CD4-positive, alpha-beta T cell (primary cell): ENCODE measurements at places on chromosomes 13 and 19. TPM values are rescaled to one million over a fixed set of nuclear protein-coding genes. Genes with fewer than 3 reads are reported as not detected.

ZNF729 gene
- total RNA-seq, result not detected

GRCh38 chr13:102993348-102993747, 72.9 kb downstream of the SLC10A2 start:
- DNase-seq, result no peak

DNA sequence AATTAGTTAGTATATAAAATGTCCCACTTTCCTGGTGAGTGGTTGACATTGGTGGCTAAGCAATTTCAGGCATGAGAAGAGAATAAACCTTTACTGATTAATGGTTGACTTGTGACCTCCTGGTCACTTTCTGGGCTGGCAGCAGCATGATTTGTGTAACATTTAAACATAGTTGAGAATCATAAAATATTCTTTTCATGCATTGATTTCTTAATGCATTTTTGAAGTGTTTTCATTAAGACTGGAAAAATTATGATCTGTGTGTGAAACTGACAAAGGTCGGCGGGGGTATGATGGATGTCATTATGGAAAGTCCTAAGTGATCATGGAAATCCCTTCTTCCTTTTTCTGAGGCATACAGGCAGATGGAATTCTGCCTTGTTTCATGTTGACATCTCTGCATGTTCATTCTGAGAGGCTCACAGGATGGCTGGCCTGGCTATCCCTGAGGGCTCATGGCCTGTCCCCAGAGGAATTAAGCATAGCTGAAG, 98.7 kb upstream of the RNF113B start:
- no peak for DNase-seq

DNA sequence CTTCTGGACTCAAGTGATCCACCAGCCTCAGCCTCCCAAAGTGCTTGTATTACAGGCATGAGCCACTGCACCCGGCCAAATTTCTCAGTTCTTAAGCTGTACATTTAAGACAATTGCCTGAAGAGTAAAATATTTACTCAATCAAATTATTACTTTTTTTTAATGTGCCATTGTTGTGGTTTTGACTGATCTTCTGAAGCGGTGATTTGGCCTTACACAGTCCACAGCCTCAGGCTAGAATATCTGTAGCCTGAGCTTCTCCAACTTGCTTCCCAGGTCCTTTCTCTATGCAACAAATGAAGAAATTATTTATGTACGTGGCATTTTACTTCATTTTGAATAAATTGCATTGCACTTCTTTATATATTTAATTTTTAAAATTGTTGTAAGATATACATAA, 281.3 kb downstream of the KLF5 start:
- no peak for DNase-seq

DNA sequence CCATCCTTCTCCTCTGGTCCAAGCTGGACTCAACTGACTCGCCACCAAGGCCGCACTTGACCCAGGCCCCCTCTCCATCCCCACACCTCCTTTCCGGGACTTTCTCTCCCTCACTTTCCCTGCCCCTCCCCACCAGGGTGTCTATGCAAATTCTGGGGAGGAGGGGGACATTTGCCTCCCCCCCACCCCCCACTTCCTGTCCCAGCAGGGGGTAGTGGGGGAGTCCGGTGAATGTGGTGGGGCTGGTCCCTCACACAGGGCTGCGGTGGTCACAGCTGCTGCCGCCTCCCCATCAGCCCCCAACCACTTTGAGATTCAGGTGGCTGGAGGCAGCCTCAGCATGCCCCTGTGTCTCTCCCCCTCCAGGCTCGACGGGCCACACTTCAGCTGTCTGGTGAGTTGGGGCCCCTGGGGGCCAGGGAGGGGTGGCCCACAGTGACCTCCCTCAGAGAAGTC, 870 bp downstream of the SPIB start:
- DNase-seq, result no peak

GRCh38 chr19:7076151-7076550, 6.6 kb downstream of the ZNF557 start:
- no peak for DNase-seq

DNA sequence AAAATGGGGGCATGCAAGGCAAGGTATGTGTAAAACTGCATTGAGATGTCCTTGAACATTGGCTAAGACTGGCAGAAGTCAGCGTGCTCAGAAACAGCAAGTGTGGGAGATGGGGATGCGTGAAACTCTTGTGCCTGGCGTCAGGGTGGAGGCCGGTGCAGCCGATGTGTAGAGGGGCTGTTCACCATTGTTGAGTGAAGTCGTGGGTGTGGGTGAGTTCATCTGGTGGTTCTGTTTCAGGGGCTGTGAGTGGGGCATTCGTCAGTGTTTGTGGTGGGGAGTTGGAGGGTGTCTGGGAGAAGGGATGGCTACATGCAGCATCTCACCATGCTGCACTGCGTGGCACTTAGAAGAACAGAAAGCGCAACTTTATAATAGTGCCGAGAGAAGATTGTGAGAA, 11.4 kb upstream of the MIA start:
- DNase-seq, result no peak

PCP2 gene
- total RNA-seq, result 2.1 TPM

GRCh38 chr19:1170938-1171754, 2.9 kb downstream of the SBNO2 start:
- DNase-seq, result no peak

DNA sequence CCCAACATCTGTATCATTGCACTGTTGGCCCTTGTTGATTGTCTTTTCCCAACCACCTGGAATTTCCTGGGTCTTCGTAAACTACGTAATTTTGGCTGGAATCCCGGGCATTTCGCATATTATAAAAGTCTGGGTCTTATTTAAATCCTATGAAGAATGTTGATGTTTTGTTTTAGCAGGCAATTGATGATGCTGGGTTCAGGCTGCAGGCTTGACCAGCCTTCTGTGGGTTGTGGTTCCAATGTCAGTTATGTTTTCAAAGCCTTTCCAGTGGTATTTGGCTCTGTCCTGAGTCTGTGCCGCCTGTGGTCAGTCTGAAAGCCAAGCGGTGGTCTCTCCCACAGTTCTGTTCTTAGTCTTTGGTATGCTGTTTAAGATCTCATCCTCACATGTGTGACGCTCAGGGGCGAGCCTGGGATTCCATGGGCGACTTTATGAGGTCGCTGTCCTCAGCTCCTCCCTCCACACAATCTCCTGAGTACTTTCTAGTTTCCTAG, 12.4 kb downstream of the SLC35E1 start:
- no peak for DNase-seq

- DNase-seq, result no peak
These were observed 103.9 kb downstream of the LMO7 start for GRCh38 chr13:75740031-75740430.

GRCh38 chr13:60146471-60146870, 17.3 kb downstream of the DIAPH3 start:
- DNase-seq, result no peak

SGCG gene
- not detected for total RNA-seq

DNA sequence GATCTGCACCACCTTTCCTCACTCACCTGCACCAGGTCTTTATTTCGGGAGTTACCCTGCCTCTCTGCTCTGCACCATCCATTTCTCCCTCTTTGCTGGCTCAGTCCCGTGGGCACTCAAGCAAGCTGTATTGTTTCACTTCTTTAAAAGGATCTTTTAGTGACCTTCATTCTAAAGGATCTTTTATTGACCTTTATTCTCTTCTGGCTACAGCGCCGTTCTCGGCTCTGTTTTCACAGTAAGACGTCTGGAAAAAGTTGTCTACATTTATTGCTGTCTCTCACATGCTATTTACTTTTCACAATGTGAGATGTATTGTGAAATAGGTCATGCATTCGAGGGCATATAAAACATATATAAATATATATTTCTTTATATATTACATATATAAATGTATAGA, 35.6 kb upstream of the ARGLU1 start:
- DNase-seq, result no peak

DNA sequence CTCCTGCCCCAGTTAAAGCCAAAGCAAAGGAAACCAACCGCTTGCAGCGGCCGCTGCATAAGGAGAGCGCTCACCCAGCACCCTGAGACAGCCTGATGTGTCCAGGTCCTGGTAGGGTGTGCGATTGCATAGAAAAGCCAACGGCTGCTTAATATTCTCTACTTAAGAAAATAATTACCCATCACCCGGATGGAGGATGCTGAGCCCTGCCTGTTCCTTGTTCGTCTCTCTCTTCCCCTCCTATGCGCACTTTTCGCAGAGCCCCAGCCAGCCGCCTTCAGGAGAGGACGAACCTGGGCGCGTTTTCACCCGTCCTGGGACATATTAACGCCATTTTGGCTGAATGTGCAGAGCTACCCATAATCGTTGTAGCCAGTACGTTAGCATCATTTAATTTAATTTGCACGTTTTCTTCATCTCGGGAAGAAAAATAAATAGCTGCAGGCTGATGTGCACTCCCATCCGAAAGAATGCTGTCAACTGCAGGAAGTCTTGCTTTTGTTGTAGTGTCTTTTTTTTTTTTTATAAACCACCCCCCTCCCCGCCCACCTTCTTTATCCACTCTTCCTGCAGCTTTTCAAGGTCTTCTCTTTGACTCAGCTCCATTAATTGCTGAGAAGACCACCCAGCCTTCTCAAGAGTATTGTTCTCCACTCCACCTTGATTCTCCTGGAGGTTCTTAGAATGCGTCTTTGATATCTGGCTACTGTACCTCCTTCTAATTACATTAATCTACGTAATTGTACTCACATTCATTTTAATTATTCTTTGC, 214.5 kb downstream of the TEX29 start:
- DNase-seq, result no peak

LYPD5 gene
- total RNA-seq, result not detected

DNA sequence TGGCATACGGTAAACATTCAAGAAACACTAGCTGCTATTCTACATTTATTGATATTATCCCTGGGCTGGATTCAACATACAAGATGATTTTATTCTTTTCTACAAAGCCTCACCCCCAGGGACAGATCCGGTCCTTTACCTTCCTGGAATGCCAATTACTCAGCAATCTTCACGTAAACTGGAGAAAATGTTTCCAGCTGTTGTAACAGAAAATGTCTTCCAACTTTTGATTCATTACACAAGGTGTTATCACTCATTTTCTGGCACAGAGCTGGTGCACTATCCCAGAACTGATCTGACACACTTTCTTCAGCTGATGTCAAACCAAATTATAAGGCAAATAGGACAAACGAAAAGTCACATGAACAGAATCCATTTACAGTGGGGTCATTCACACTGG, 33.1 kb downstream of the DCLK1 start:
- no peak for DNase-seq

AMH gene
- 3.5 TPM for total RNA-seq

DNA sequence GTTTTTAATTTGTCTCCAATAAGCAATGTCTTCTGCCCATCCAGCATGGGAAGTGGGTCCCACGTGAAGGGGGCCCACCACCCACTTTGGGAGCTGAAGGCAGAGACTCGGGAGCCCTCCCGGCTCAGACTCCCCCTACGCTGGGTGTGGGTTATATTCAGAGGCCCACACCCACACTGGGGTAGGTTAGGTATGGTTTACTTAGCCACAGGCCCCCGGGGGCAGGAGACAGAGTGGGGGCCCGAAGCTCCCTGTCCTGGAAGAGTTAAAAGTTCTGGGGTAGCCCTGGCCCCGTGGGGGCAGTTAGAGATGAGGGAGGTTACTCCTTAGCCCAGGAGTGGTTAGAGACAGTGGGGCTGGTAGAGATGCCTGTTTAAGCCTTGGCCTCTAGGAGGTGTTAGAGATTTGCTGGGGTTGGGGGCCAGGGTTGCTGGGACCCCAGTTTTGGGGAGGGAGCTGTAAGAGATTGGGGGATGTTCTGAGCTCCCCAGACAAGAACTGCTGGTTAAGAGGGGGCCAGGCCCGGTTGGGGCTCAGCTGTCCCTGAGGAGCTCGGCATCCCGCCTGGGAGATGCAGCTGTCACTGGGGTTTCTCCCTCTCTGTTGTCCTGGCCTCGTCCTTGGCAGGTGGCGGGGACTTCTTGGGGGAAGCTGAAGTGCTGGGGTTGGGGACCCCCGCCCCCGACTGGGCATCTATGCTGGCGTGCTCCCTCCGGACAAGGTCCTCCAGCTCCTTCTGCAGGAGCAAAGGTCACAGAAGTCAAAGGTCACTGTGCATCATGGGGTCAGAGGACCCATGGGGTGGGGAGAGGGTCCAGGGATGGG, 712 bp upstream of the RINL start:
- DNase-seq, result no peak

DNA sequence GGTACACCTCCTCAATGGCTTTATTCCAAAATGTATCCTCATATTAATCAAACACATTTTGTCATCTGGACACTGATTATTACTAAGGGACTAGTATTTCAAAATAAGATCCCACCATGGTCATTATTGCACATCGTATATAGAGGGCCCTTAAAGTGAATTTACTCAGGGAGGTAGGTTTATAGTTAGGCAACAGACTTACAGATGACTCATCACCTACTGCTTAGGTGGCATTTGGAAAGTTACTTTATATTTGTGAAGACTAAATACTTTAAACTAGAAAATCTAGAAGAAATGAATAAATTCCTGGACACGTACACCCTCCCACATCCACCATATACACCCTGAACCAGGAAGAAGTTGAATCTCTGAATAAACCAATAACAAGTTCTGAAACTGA, 353.0 kb downstream of the KCTD12 start:
- DNase-seq, result no peak

DNA sequence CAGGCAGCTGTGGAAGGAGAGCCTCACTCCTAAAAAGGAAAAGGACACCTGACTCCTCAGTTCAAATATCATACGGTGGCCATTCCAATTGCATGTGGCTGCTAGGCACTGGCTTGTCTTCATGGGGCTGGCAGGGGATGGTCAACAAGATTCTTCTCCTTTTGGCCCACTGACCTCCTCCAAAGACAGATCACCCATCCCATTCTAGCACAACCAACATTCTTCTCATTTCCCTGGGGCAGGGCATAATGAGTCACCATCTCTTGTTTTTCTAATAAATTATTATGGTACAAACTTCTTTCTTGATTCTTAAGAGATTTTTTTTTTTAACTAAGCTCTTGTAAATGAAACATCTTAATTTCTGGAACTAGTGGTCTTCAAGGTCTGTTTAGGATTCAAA, 136.7 kb upstream of the NBEA start:
- DNase-seq, result no peak

PGLYRP2 gene
- not detected for total RNA-seq
